ENCODE measurements at places on chromosomes 12 and 14. TPM values are rescaled to one million over a fixed set of nuclear protein-coding genes. Genes with fewer than 3 reads are reported as not detected.
A peak's percentile ranks its signal among the peaks of the same experiment; 100 is the strongest.

- peaks cover 4% of the 10 kb centered on the region for H3K36me3 ChIP-seq
- no peak overlapping the region for H3K27ac ChIP-seq
- H3K4me1 ChIP-seq: peaks cover 14% of the 10 kb centered on the region
- no peak for DNase-seq
- H3K27me3 ChIP-seq: no peaks in the 10 kb centered on the region
- H3K4me3 ChIP-seq: no peak overlapping the region
Observed at GRCh38 chr12:67681105-67681778, 32.7 kb downstream of the DYRK2 start.

GRCh38 chr14:102872020-102872419, 50.4 kb upstream of the AMN start:
- no peak overlapping the region for H3K27ac ChIP-seq
- no peak for DNase-seq
- H3K4me3 ChIP-seq: no peak overlapping the region
- no peaks in the 10 kb centered on the region for H3K36me3 ChIP-seq
- H3K27me3 ChIP-seq: no peaks in the 10 kb centered on the region

- H3K4me1 ChIP-seq: peaks cover 18% of the 10 kb centered on the region
- no peak overlapping the region for H3K27ac ChIP-seq
- DNase-seq: no peak
- no peak overlapping the region for H3K4me3 ChIP-seq
- no peaks in the 10 kb centered on the region for H3K27me3 ChIP-seq
- no peaks in the 10 kb centered on the region for H3K36me3 ChIP-seq
Observed at GRCh38 chr14:65783101-65783500, 370.6 kb downstream of the FUT8 start.

GRCh38 chr12:25194214-25194613, 746 bp downstream of the DNAI7 start:
- H3K27me3 ChIP-seq: no peaks in the 10 kb centered on the region
- H3K27ac ChIP-seq: no peak overlapping the region
- peak overlapping the region; percentile 93 for H3K4me3 ChIP-seq
- H3K4me1 ChIP-seq: peaks cover 11% of the 10 kb centered on the region
- DNase-seq: no peak

GRCh38 chr12:107091989-107092641, 1.2 kb downstream of the CRY1 start:
- peaks cover 3% of the 10 kb centered on the region for H3K27me3 ChIP-seq
- DNase-seq: no peak
- peaks cover 6% of the 10 kb centered on the region for H3K4me1 ChIP-seq

GRCh38 chr14:53929871-53930715, 26.5 kb downstream of the BMP4 start:
- H3K4me3 ChIP-seq: no peak overlapping the region
- no peak overlapping the region for H3K27ac ChIP-seq
- H3K36me3 ChIP-seq: no peaks in the 10 kb centered on the region
- peak; percentile 83 for DNase-seq
- peaks cover 18% of the 10 kb centered on the region for H3K4me1 ChIP-seq

DNA sequence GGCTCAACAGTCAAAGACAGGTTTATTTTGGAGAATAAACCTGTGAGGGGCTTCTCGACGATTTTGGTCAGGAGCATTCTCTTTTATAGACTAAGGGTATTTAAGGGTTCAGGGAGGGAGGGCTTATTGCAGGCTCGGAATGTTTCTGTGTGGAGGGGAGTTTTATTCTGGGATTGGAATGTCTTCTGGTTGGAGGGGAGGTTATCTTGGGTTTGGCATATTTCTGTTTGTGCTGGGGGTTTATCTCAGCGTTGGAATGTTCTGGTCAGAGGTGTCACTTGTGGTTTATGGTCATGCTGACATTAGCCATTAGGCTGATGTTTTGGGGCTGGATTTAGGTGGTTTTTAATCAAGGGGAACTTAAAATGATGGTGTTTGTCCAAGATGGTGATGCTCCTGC, 103.9 kb downstream of the SUDS3 start:
- H3K27me3 ChIP-seq: no peaks in the 10 kb centered on the region
- H3K4me1 ChIP-seq: peaks cover 4% of the 10 kb centered on the region
- no peak overlapping the region for H3K27ac ChIP-seq

DNA sequence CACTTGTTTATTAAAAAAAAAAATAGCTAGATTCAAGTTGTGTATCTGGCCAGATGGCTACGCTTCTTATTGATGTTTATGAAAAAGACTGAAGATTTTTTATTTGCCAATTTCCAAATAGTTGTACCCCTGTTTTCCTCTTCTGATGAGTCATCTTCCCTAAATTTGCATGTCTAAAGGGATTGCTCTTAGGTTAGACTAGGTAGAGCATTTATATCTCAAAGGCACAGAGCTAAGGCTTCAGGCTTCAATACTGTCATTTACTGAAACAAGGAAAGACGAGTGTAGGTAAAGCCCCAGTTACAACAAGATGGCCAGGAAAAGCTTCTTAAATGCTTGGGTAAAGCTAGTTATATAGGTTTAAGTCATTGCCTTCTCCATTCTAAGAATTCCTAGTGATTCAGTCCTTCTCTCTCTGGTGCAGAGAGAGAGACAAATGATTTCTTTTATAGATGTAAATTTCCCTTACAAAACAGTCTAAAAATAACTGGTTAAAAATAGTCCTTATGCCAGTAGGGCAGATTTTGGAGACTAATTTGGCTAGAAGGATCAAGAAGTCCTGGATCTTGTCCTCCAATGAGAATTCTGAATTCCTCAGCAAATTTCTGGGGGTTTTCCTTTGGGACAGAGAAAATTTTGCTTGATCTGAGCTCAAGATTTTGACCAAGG, 26.1 kb downstream of the LEMD3 start:
- H3K4me1 ChIP-seq: peaks cover 47% of the 10 kb centered on the region
- H3K4me3 ChIP-seq: peak overlapping the region; percentile 16
- peak overlapping the region; percentile 80 for H3K27ac ChIP-seq
- no peaks in the 10 kb centered on the region for H3K27me3 ChIP-seq
- H3K36me3 ChIP-seq: peaks cover 16% of the 10 kb centered on the region

GRCh38 chr14:98952593-98953350, 319.2 kb downstream of the BCL11B start:
- no peak overlapping the region for H3K27ac ChIP-seq
- H3K4me1 ChIP-seq: peaks cover 10% of the 10 kb centered on the region
- H3K36me3 ChIP-seq: no peaks in the 10 kb centered on the region
- no peaks in the 10 kb centered on the region for H3K27me3 ChIP-seq
- H3K4me3 ChIP-seq: no peak overlapping the region

DNA sequence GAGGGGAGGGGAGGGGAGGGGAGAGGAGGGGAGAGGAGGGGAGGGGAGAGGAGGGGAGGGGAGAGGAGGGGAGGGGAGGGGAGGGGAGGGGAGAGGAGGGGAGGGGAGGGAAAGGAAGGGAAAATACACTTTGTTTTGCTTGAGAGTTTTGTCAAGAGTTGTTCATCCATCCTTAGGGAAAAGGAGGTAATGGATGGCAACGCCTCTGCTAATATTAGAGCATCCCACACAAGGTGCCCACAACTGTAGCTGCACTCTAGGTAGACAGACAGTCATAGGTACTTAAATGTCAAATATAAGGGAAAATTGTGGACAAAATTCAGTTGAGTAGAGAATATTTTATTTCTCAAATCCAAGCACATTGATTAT, 2.5 kb upstream of the SSH1 start:
- H3K36me3 ChIP-seq: peaks cover 7% of the 10 kb centered on the region
- no peak overlapping the region for H3K27ac ChIP-seq
- H3K27me3 ChIP-seq: peaks cover 4% of the 10 kb centered on the region

DNA sequence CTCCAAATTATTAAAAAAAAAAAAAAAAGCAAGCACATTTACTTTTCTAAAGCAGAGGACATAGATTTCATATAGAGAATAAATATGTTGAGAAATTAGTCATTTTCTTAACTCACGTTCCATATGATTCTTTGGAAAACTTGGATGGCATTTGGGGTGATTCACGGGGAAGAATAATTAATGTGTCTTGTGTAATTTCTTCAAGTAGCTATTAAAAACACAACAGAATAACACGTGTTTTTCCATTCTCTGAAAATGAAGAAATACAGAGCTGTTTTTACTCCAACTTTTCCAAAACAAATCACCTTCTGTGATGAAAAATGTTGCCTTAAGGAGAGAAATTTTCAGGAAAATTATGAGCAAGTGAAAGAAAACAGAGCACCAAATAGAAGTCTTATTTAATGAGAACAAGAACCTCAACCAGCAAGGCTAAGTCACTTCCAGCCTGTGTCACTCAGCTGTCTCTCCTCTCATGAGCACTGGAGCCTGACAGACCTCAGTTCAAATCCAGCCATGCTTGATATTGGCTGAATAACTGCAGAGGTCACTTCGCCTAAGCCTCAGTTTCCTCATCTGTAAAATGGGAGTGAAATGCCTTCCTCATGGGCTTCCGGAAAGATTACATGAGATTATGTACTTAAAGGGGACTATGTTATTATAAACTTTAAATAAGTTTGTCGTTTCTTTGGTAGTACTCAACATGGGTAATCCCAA, 42.8 kb upstream of the NUAK1 start:
- no peaks in the 10 kb centered on the region for H3K36me3 ChIP-seq
- H3K4me1 ChIP-seq: peaks cover 16% of the 10 kb centered on the region
- DNase-seq: no peak
- no peak overlapping the region for H3K27ac ChIP-seq
- H3K4me3 ChIP-seq: no peak overlapping the region

GRCh38 chr12:76023069-76023690, 8.4 kb downstream of the PHLDA1 start:
- no peak overlapping the region for H3K4me3 ChIP-seq

DNA sequence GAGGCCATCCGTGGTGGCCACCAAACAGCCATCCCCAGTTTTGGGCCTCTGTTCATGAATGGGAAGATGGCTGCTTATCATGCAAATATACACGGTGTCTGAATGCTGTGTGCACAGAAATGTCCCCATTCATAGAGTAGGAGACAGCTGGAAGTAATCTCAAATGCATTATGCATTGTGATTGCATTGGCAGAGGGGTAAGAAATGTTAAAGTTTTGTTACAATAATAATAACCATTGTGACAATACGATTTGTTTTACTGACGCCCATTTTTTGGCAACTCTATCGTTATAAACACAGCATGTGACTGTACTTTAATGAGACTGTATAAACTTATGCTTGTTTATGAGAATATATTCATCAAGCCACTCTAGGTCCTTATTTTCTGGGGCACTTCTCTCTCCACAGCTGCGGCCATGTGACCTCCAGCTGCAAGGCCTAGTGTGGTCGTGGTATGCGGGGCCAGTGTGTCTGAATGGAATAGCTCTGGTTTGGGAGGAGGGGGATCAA, 474.3 kb downstream of the VRK1 start:
- H3K36me3 ChIP-seq: no peaks in the 10 kb centered on the region
- no peaks in the 10 kb centered on the region for H3K27me3 ChIP-seq
- H3K4me3 ChIP-seq: no peak overlapping the region
- no peak overlapping the region for H3K27ac ChIP-seq

GRCh38 chr12:113826805-113827538, 139.2 kb downstream of the RBM19 start:
- H3K27me3 ChIP-seq: no peaks in the 10 kb centered on the region
- H3K36me3 ChIP-seq: no peaks in the 10 kb centered on the region
- peak; percentile 29 for DNase-seq
- H3K27ac ChIP-seq: no peak overlapping the region
- H3K4me3 ChIP-seq: no peak overlapping the region
- H3K4me1 ChIP-seq: peaks cover 7% of the 10 kb centered on the region

- H3K36me3 ChIP-seq: no peaks in the 10 kb centered on the region
- no peak for DNase-seq
- no peak overlapping the region for H3K27ac ChIP-seq
- H3K4me1 ChIP-seq: peaks cover 11% of the 10 kb centered on the region
- H3K4me3 ChIP-seq: 0 out of 2 replicates have a peak overlapping the region, but pooled peaks have one; percentile 71
Observed at GRCh38 chr14:102923925-102924486, 1.5 kb downstream of the AMN start.

DNA sequence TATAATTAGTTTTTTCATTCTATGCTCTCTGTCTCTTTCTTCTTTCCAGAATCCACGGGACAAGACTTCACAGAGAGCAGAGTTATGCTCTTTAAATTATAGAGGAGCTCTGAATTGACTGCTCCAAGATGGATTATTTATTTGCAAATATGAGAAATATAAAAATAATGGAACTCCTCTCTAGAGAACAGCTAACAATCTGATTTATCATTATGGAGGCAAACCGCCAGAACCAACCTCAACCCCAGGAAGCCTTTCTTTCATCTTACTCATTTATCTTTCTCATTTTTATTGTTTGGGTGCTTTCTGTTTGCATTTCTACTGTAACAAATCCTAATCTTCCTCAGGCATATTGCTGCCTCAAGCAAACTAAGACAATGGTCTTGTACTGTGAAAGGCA, 216.5 kb downstream of the C12orf50 start:
- no peak overlapping the region for H3K4me3 ChIP-seq
- peaks cover 6% of the 10 kb centered on the region for H3K36me3 ChIP-seq
- no peaks in the 10 kb centered on the region for H3K4me1 ChIP-seq

GRCh38 chr12:88693837-88694445, 113.7 kb upstream of the KITLG start:
- H3K36me3 ChIP-seq: peaks cover 25% of the 10 kb centered on the region
- no peak for DNase-seq
- no peak overlapping the region for H3K27ac ChIP-seq
- H3K4me1 ChIP-seq: no peaks in the 10 kb centered on the region

GRCh38 chr12:88509851-88510250, 70.4 kb downstream of the KITLG start:
- no peak for DNase-seq
- no peaks in the 10 kb centered on the region for H3K27me3 ChIP-seq
- H3K4me3 ChIP-seq: no peak overlapping the region
- H3K27ac ChIP-seq: no peak overlapping the region
- H3K36me3 ChIP-seq: 0 out of 2 replicates have a peak, but pooled peaks cover 3% of the 10 kb centered on the region
- H3K4me1 ChIP-seq: no peaks in the 10 kb centered on the region

DNA sequence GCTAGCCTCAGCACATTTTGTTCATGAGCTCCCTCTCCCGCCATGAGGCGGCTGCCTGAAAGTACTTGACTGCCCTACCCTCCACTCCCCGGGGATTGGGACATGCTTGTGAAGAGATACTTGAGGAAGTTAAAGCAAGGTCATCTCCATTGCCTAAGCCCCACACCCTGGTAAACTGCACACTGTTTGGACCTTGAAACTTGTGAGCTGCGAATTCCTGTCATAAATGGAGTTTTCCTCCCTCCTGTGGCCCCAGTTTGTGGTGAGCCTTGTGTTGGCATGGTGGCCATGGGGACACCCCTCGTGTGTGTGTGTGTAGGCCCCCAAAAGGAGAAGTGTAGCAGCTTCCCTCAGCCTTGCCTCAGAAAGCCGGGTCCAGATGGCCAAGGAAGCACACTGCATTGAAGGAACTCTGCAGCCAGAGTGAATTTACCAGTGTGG, 395.5 kb downstream of the ZFP36L1 start:
- no peaks in the 10 kb centered on the region for H3K36me3 ChIP-seq
- no peak overlapping the region for H3K4me3 ChIP-seq
- H3K27me3 ChIP-seq: no peaks in the 10 kb centered on the region
- no peak overlapping the region for H3K27ac ChIP-seq
- peaks cover 43% of the 10 kb centered on the region for H3K4me1 ChIP-seq
- no peak for DNase-seq

TBC1D30 gene
- total RNA-seq: 2.3 TPM

GLIPR1L1 gene
- total RNA-seq: 0.69 TPM

HNF1A gene
- not detected for total RNA-seq

YBX3 gene
- total RNA-seq: 411 TPM

KRT73 gene
- not detected for total RNA-seq

CCDC175 gene
- total RNA-seq: 0.16 TPM

ZNF384 gene
- total RNA-seq: 63.8 TPM

ACSM4 gene
- not detected for total RNA-seq

PARPBP gene
- total RNA-seq: 20.5 TPM

All from WTC11 (cell line).